ENCODE measurements at places on chromosomes 7 and 10. TPM values are rescaled to one million over a fixed set of nuclear protein-coding genes. Genes with fewer than 3 reads are reported as not detected.
A peak's percentile ranks its signal among the peaks of the same experiment; 100 is the strongest.

DNA sequence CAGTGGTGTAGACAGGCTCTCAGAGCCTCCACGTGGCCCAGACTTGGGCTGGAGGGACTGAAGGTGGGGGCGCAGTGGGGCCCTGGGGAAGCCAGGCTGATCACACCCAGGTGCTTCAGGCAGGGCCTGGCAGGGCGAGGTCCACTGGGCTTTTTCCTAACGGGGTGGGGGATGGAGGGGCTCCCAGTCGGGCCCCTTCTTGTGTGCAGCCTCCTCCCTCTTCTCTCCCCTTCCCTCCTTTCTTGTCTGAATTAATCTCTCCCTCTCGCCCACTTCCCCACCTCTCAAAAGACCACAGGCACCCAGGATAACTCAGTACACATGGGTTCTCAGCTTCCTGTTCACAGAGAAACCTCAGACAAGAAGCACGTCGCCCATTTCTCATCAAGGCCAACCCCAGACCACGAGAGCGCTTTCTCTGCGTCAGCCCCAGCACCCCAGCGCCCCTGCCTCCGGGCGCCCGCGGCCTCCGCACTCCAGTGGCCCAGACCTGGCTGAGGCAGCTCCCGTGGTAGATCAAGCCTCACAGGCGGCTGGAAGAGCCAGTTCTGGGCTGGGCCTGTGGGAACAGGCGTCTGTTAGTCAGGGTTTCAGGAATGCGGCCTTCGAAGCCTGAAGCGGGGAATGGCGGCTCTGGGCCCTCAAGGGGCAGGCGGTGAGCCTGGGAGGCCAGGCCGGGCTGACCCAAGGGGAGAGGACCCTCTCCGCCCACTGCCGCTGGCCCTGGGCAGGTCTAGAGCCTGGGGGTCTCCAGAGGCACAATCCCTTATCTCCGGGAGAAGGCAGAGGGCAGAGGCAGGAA is 50.6 kb downstream of the PWWP2B start:
- DNase-seq: peak; percentile 53

The GALNT17 gene
- not detected for total RNA-seq

The ZKSCAN1 gene
- 11.5 TPM for total RNA-seq

The MEIG1 gene
- not detected for total RNA-seq

DNA sequence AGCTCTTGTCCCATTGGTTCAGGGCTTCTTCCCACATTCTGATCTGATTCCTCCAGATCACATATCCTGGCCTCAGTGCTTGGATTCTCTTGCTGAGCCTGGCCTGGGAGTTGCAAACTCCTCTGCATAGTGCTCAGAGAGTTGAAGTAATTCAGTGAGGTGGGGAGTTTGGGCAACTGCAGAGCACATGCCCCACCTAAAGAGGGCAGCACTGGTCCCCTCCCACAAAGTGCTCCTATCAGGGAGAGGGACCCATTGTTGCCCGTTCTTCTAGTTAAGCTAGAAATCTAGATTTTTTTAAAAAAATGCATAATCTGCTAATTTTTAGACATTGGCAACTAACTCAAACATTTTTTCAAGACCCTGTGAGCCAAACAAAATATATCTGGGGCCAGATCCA is 45.1 kb downstream of the CHN2 start:
- peak; percentile 23 for DNase-seq

- no peak for DNase-seq
Measured at GRCh38 chr7:141119187-141119586, 45.3 kb downstream of the TMEM178B start.

DNA sequence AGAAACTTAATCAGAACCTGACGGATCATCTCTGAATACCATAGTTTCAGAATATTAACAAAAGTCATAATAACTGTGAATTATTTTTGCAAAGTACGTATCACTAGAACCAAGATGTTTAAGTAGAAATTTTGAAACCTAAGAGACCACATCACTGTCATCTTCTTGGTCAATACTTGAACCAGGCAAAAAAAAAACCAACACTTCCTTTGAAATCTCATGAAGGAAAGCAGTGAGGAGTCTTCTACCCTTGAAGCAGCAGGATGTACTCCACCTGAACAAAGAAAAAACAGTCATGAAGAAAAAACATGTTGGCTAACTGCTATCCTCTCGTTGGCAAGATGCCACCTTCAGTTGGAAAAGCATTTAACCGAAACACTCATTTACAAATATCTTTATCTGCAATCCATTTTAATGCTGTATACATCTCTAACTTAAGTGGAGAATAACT is 82.4 kb downstream of the SRPK2 start:
- no peak for DNase-seq

Measured in A172 (cell line).